Choroid plexus epithelial cell (primary cell): ENCODE measurements at places on chromosomes 4 and X.

DNA sequence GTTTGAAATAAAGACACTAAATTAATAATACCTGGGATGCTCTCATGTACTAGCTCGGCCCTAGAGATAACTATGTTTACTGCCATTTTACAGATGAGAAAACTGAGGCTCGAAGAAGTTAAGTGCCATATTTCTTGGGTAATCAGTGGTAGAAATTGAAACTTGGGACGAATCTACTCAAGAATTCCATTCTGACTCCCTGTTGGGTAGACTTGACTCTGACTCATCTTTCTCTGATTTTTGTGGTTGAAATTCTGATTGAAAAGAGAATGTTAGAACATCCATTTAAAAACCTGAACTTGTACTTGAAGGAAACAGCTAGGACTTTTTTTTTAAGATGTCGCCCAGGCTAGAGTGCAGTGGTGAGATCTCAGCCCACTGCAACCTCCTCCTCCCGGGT lies 50.1 kb upstream of the NSUN7 start:
- peak; percentile 91 for DNase-seq

DNA sequence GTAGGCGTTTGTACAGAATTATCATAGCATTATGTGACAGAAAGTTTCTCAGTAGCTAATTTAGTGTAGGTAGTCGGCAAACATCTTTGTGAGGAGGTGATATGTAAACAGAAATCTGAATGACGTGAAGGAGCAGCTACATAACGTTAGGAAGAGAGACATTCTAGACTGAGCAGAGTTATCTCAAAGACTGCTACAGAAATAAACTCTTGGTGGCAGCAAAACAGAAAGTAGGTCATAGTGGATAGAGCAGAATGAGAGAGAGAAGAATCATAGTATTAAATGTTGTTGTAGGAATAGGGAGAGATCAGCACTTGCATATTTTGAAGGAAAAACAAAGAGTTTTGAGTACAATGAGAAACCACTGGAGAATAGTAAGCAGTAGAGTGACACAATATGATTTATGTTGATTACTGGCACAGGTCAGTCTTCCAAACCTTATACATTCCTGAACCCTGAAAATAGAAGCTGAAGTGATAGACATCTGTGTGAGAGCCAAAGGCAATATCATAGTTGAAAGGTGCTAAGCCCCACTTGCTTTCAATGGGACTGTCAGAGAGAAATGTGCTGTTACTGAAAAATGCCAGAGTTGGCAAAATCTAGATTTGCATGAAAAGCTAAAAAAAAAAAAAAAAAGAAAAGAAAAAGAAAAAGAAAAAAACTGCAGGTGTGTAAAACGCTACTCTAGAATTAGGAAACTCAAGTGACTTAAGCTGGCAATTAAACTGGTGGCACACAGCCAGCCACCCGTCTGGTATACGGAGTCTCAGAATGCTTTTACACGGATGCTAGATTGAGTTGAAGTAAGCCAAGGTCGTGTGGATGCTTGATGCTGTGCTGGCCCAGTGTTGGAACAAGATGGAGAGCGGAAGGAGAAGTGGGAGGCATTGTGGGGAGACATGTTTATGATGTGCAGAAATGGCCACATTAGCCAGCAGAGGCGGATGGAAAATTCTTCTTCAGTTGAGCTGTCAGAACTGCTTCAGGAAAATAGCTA lies 750.2 kb upstream of the HS3ST1 start:
- DNase-seq: no peak

DNA sequence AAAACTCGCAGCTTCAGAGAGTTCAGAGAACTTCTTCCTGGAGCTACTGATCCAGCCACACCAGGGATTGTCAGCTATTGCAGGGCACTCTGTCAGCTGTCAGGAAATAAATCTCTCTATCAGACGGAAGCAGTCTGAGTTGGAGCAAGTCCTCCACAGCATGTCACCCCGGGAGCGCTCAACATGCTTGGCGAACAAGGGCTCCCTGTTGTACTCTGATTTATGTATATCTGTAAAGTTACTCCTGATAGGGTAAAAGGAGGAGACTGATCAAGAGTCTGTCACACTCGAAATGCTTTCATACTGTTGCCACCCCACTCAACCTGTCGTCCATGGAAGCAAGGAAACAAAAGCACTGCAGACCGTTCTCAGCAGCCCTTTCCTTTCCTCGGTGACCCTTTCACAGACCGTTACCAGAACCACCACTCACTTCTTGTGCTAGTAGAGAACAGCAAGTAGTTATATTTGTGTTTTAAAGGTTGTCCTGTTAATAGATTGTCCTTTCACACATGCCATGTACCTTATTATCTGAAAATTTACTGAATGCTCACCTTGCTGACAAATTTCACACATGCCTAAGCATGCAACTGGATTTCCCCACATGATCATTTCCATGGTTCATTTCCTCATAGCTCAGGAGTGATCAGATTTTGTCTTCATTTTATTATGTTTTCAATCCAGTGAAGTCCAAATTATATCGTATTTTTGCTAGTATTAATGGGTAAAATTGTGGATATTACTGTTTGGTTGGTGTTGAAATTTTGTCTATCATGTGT lies 2108.9 kb upstream of the TENM3 start:
- DNase-seq: no peak

DNA sequence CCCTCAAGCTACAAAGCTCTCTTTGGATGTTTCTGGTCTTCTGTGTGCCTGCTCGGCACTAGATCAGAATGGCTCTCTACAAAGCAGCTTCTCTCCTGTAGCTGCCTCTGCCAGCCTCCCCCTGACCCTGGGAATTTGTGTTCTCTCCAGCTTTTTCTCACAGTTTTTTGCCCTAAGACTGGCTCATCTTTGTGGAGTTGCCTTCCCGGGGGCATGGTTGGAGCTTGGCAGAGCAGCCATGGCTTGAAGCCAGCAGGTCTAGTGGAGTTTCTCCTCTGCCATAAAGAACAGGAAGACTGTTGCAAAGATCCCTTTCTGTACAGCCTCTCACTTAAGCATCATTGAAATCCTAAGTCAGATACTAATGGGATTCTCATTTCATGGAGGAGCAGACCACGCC lies 163.3 kb upstream of the MAMLD1 start:
- DNase-seq: no peak
